Hypothalamus (tissue), 51 donors: ENCODE measurements at places on chromosomes 1 and 21.
A peak's percentile ranks its signal among the peaks of the same experiment; 100 is the strongest.

GRCh38 chr1:29945426-29945825, 709.1 kb downstream of the PTPRU start:
- DNase-seq: no peak

- no peak for DNase-seq
Measured at GRCh38 chr1:20255666-20256065, 35.0 kb upstream of the VWA5B1 start.

DNA sequence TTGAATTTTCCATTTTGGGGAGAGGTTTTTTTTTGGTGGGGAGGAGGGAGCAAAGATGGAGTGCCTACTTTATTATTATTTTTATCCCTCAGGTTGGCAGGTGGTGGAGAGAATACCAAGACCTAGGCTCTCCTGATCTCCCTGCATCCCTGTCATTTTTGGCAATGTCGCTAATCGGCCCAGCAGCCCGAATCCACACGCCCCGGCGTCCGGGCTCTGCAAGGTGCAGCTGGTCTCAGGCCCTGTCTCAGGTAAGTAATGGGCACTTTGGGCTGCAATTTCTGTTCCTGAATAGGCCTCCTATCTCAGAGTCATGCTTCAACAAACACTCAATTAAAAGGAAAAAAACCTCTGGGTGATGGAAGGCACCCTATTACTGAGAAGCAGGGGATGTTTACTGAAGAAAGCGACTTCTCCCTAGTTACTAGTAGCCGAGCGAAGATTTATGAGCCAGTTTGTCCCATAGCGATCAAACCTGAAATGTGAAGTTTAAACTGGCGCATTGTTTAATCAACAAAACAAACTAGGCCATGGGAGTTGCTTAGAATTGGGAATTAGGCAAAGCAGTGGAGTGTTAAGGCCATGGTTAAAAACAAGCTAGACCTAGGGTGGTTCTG, 137.8 kb downstream of the RWDD3 start:
- no peak for DNase-seq

DNA sequence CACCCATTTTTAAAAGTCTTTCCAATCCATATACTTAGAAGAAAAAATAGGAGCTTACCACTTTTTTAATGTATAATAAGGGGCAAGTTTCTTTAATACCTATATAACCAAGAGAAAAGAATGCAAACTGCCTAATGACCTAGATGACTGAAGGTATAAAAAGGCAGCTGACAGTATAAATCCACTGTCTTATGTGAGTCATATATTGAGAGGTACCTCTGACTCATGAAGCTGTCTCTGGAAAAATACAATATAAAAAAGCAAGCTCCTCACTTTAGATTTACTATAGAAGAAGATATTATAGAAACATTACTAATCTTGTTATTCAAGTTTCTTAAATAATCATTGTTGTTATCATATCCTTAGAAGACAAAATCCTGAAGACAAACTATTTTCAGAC, 144.2 kb downstream of the VAV3 start:
- no peak for DNase-seq

DNA sequence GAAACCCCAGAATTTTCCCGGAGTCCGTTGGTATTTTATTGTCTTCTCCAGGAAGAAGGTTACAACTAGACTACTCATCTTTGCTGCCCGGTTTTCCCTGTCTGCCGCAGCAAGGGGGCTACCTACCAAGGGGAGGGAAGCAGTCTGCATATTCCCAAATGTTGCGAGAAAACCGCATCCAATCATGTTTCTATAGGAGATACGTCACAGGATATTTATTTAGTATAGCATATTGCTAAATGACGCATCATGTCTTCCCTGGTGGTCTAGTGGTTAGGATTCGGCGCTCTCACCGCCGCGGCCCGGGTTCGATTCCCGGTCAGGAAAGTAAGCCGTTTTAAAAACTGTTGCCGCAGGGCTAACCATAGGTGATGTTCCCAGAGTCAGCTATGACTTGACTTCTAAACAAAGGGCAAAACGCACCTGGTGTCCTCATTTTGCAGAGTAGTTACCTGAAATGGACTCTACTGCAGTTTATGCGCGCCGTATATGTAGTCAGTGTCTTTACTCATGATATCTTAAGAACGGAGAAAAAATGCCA, 15.2 kb upstream of the ZNF692 start:
- DNase-seq: peak; percentile 64

GRCh38 chr1:30618335-30618747, 105.0 kb downstream of the MATN1 start:
- no peak for DNase-seq

- DNase-seq: no peak
Measured at GRCh38 chr1:180215856-180216625, 14.0 kb upstream of the LHX4 start.

DNA sequence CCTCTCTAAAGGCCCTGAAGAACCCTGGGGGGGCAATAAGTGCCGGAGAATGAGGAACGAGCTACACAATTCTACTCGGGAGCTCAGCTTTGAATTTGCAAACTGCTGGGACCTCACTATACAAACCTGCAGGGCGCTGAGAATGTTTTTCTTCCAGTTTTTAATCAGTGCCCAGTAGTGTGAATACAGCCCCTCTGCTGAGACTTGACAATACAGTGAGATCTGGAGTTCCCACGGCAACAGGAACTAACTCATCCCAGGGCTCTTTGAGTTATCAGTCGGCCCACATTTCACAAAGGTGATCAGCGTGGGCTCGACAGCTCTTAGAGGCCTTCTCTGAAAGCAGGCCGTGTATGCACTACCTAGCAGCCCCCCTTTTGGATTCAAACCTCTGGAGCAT, 41.7 kb downstream of the TMEM53 start:
- no peak for DNase-seq

DNA sequence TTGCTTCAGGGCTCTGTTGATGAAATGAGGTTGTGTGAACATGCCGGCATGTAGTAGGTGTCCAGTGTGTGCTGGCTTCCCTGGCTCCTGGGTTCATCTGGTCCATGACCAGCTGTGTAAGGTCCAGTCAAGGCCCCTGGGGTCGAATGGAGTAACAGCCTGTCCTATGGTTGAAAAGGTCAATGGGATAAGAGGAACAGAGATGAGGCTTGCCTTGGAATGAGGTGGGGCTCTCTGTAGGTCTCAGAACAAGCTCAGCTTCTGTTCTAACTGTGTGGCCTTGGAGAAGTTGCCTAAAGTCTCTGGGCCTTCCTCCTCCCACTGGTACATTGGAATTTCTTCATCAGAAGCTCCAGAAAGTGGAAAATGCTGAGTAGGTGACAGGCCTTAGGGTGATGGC, 26.6 kb downstream of the RPS6KA1 start:
- no peak for DNase-seq

GRCh38 chr1:92708368-92708950, 76.4 kb downstream of the EVI5 start:
- DNase-seq: no peak

DNA sequence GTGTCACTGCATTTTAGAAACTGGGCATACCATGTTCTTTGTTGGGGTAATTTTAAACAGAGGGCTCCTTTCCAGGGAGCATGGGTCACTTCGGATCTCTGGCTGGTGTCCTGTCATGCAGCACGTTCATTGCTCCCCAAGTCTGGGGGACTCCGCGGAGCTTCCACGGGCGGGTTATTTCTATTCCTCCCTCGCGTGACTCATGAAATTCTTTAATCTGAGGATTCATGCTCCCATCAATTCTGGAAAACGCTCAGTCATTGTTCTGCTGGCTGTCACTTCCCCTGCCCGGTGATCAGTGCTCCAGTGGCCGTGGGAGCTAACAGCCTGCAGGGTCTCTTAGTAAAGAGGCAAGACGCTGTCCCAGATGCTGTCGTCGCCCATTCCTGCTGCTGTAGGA, 28.1 kb downstream of the CFAP74 start:
- no peak for DNase-seq

DNA sequence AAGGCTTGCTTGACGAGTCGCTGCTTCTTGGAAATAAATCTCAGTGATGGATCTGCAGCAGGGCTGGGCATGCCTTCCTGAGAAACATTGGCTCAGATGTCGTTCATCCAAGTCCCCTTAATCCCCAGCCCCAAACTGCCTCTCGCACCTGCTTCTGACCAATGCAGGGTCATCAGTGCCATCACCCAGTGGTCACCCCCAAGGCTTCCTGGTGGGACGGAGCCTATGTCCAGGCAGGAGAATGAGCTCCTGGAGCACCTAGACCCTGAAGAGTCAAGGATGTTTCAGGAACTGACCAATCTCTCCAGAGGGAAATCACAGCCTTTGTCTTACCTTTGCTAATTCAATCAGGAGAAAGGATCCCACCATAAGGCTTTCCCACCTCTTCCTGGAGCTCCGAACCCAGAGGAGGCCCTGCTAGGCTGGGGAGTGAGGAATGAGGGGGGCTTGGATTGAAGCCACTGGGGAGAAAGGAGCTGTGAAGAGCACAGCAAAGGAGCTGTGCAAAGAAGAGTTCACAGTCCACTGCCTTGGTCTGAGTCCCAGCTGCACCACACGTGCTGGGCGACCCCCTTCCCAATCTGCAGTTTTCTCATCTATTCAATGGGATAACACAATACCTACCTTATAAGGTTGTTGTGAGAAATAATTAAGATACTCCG, 416.1 kb downstream of the NPHP4 start:
- DNase-seq: no peak

DNA sequence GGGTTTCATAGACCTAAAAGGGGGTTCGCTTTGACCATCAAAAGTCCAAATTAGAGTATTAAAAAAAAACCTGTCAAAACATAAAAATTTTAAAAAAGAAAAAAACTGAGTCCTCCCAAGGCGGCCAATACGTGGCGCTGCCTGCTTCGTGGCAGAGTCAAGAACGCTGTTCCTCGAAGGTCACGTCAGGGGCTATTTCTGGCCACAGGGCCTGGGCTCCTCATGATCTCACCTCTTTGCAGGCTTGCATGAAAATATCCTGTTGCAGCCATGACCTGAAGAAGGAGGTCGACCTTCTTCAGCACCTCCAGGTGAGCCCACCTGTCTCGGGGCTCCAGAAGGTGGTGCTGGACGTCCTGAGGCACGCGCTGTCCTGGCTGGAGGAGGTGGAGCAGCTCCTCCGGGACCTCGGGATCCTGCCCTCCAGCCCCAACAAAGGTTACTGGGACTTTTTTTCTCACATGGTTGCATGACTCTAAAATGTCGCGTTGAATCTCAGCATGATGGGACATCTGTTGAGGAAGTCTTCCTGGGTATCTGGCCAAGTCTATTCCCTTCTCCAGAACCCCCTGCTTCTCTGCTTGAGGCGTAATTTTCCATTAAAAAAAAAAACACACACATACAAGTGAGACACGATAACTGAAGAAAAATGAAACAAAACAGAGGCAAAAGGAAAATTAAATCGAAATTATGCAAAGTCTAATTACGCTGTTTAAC, 80.4 kb upstream of the EFHD2 start:
- no peak for DNase-seq

DNA sequence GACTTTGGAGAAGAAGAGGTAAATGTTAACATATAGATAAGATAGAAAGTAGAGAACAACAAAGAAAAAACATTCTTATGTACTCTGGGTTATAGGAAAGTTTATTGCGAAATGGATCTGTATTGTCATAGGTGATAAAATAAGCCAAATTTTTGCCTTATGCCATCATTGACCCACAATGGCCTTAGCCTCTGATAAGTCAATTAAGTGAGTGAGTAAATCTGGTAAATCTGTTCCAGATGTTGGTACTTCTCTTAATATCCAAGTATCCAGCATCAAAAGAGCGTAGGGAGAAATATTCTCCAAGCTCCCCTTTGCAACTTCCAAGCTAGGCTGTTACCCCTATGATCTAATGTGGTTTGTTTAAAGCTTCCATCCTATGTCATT, 38.3 kb upstream of the CLCA4 start:
- DNase-seq: no peak

GRCh38 chr1:210627755-210628154, 299.1 kb downstream of the HHAT start:
- no peak for DNase-seq

DNA sequence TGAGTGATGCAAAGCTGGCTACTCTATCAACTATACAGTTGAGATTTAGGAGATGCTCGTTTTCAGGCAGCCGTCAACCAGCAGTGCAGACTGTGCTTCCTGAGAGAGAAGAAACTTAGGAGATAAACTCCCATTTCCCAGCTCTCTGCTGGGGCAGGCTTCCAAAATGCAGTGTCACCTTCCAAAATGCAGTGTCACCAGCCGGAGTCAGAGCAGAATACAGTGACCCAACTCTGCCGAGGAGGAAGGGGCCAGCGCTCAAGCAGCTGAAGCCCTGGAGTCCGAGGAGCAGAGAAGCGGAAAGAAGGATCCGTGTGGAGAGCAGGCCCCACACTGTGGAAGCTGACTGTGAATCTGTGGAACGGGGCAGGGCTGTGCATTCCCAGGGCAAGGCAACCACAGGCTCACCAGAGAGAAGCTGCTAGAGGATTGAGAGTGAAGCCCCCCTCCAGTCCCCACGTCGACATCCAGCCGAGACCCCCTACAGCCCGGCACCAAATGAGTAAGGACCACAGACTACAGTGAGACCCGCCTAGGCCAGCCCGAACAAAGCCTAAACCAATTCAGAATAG, 703 bp upstream of the KRTAP12-1 start:
- DNase-seq: no peak

DNA sequence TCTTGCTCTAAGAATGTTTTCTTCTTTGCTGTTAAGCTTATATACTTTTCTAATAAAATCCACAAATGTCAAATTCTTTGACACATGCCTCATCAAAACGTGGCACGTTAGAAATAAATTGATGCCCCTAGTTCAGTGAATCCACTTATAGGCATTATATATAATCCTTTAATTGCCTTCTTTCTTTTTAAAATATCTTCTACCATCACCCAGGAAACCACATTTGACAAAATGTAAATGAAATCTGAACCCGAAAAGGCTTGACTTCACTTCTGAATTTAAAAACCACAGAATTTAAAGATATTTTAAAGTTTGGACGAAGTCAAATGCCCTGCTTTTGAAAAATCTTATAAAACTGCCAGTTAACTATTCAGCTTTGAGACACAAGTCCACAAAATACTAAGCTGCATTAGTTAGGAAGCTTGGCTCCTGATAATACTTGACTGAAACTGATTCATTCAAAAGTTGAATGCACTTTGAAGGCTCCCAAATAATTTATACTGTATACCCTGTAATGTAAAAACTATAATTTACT, 22.4 kb upstream of the KIFAP3 start:
- no peak for DNase-seq

DNA sequence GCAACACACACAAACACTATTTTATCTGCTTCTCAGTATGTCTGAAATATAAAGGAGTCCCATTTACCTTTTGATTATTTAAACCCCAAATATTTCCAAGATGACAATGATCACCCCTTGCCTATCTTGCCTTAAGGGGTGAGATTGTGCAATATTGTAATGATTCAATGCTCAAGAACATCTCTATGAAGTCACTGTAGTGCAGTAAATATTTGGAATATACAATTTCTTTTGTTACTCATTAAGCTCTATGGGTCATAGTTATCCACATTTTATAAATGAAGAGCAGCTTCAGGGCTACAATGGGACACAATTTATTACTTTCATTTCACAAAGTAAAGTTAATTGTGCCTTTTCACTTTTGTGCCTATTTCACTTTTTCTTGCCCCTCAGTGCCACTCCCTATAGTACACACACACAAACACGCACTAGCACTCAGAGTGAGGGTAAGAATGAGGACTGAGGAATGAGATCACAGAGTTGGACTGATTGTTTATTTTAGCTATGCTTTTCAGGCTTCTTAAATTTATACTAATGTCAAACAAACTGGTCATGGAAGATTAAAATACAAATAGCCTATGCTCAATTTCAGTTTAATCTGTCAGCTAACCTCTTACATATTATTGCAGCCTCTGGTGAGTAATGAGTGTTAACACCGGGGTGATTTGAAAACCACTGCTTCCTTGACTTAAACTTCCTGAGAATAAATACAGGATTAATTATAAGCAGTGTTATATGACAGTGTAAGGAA, 521.0 kb upstream of the B3GALT2 start:
- no peak for DNase-seq
